Fibroblast of the aortic adventitia (primary cell): ENCODE measurements at places on chromosomes 3 and 15. TPM values are rescaled to one million over a fixed set of nuclear protein-coding genes. Genes with fewer than 3 reads are reported as not detected.

Gene LMAN1L
- not detected in 2 replicates for total RNA-seq

Gene NMNAT3
- 1.5 and 1.8 TPM in 2 replicates for total RNA-seq

Gene NOX5
- total RNA-seq: 0.08 and 0.27 TPM in 2 replicates

Gene HHLA2
- not detected in 2 replicates for total RNA-seq

Gene PLOD2
- 46.1 and 114 TPM in 2 replicates for total RNA-seq

Gene DNAJB8
- total RNA-seq: 0.25 TPM in 1 of 2 replicates, not detected in the other

Gene SEMA5B
- total RNA-seq: 0.18 and 0.41 TPM in 2 replicates

Gene TMOD2
- total RNA-seq: 11.2 and 18.9 TPM in 2 replicates

DNA sequence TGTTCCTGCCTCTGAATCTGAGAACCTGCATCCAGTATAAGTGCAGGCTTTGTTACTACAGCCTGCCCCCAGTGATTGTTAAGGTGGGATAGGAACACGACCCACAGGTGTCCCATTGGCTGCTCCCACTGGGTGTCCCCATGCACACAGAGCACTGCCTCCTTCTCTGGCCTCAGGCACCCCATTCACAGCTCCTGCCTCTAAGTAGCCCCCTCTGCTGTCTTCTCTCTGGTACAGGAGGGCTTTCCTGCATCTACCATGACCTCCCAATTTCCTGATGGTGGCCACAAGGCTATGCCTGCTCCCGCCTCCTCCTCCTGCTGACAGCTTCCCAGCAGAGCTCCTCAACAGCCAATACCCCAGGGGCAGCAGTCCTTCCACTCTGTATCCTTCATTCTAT, 238.6 kb upstream of the TMC3 start:
- no peak for DNase-seq

- no peak for DNase-seq
Measured at GRCh38 chr3:104916971-104917370, 449.7 kb upstream of the ALCAM start.

DNA sequence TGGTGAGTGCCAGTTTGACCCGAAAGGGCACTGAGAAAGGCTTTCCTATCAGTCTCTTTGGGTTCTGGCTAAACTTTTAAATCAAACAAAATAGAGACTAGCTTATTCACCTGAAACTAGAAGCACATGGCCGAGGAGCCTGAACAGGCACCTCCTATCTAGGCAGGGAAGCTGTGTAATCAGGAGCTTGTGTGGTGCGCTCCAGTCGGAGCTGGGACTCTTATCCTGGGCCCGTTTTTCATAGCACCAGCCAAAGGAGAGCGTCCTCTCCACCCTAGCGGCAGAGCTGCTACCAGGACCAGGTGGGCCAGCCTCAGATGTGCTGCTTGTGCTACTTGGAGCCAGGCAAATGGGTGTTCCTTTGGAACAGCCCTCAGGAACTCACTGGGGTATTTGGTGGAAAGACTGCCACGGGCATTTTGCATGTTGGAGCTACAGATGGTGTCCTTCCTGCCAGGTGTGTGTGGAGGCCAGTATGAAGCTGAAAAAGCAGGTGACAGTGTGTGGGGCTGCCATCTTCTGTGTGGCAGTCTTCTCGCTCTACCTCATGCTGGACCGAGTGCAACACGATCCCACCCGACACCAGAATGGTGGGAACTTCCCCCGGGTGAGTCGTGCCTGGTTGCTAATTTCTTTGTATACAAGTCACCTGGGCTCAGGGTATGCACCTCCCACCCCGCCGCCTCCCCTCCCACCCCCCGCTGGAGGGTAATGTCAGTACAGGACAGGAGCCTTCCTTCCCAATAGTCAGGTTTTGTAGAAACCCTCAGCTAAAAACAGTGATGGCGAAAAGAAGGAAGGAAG, 833 bp downstream of the MAN2A2 start:
- DNase-seq: no peak

DNA sequence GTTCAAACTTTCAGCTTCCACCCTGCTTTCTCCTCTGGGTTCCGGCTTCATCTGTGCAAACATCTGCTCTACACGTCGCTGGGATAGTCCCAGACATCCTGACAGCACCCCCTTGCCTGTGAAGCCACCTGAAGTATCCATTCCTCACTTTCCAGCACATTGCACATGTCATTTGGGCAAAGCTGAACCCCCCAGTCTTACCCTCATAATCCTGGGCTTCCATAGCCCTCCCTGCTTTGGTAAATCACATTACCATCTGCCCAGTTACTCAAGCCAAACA, 42.5 kb downstream of the STARD5 start:
- DNase-seq: no peak

GRCh38 chr3:131714585-131715220, 211.9 kb upstream of the MRPL3 start:
- no peak for DNase-seq

GRCh38 chr3:66256806-66257205, 36.0 kb downstream of the SLC25A26 start:
- peak; percentile 31 for DNase-seq

GRCh38 chr3:177348974-177349373, 151.7 kb upstream of the TBL1XR1 start:
- DNase-seq: no peak

- peak; percentile 72 for DNase-seq
Measured at GRCh38 chr15:37028625-37029296, 71.6 kb downstream of the MEIS2 start.

DNA sequence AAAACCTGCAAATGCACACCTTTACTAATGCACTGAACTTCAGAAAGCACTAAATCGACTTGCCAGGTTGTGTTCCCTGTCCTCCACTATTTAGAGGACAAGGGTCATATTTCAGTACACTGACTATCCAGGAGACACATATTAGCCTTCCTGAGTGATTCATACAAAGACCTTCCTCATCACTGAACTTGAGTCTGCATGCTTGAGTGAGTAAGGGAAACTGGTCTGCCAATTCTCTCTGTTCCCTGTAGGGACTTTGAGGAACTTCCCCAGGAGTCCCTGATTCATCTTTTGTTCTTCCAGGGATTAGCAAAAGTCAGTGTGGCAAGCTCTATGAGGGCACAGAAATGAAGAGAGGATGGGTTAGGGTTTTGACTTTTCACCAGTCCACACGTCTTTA, 565.9 kb downstream of the PDCD6IP start:
- no peak for DNase-seq

GRCh38 chr3:66863205-66864111, 134.6 kb upstream of the KBTBD8 start:
- DNase-seq: no peak

- DNase-seq: peak; percentile 7
Measured at GRCh38 chr15:91593067-91593466, 260.4 kb upstream of the SLCO3A1 start.

- no peak for DNase-seq
Measured at GRCh38 chr3:64081235-64081630, 57.9 kb upstream of the PSMD6 start.

GRCh38 chr3:54877730-54878129, 50.1 kb downstream of the LRTM1 start:
- no peak for DNase-seq

DNA sequence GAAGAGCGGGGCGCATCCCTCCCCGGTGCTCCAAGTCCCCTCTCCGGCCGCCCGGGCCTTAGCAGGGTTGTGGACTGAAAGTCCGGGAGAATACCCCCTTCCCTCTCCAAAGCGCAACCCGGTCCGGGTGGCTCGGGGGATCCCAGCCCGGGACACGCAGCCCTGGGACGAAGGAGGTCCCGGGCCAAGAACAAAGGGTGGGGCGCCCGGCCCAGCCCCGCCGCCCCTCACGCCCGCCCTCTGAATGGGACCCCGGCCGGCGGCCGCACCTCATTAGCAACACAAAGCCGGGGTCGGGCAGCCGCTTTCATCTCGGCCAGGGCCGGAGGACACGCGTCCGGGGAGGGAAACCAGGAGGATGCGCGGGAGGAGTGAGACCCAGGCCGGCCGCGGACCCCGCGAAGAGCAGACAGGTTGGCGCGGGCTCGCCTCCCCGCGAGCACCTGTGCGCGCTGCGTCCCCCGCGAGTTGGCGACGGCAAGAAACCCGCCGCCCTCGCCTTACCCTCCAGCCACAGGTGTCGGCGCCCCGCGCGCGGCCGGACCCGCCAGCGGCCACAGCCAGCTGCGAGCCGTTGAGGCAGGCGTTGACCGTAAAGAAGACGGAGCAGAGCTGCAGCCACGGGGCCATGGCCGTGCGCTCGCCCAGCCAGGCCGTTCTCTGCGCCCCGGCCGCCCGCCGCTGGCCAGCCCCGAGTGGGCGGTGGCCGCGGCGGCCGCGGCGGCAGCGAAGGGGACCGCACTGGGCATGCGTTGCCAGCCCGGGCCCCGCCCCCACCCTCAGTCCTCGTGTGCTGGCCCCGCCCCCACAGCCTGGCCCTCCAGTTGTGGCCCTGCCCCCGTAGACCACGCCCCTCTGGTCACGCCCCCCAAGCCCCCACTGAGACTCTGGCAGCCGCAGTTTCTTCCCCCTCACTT, at the start of gene IL17RD:
TSS of gene IL17RD (minus strand) at position 697 of the 917 bp plus-strand sequence. CDS start at position 630, 67 bp downstream.
- peak; percentile 75 for DNase-seq

DNA sequence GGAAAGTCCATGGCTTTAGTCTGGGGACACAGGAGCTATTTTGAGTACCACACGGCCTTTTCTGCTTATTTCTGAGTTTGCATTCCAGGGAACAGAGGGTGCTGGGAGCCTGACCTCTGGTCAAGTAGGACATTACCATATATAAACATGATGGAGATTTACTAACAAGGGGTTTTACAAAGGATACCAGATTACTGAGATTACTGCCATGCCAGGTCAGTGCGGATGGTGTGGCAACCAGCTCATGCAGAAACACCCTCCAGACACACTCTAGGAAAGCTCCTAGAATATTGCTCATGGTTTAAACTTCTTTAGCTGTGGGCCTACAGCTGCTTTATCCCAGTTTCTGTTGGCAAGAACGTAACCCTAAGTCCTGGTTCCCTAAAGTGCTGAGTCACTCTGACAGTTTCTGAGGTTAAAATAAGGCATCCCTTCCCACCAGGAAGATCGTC, 54.3 kb upstream of the AGTR1 start:
- DNase-seq: peak; percentile 85

- no peak for DNase-seq
Measured at GRCh38 chr3:29319262-29319661, 38.4 kb downstream of the RBMS3 start.

DNA sequence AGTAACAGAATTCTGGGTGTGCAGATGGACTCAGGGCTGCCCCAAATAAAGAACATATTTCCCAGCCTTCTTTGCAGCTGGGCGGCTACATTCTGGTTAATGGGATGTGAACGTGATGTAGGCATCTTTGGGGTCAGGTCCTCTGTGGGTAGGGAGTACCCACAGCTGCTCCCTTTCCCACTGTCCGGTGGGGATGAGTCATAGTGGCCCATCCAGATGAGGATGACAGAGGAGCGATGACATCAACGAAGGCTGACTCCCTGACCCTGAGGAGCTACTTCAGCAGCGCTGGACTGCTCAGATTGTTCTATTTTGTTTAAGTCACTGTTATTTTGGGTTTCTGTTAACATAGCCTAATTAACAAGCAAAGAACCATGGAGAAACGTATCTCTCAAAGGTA, 38.0 kb downstream of the SRPRB start:
- DNase-seq: no peak

- peak; percentile 28 for DNase-seq
Measured at GRCh38 chr15:77506311-77507142, 85.8 kb downstream of the HMG20A start.

DNA sequence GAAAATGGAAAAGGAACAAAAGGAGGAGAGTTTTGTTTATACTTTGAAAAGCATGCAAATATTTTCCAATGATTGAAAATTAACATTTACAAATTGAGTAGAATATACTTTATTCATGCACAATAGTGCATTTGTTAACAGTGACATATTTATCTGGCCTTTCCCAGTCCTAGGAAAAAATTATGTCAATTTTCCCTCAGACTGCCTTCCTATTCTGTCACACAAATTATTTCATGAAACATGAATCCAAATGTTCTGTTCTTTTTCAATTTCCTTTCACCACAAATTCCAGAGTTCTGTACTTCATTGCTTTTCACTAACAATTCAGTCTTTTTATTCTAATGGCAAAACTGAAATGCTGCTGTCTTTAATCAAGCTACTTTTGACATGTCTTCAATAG, 945.1 kb downstream of the ROBO1 start:
- no peak for DNase-seq

DNA sequence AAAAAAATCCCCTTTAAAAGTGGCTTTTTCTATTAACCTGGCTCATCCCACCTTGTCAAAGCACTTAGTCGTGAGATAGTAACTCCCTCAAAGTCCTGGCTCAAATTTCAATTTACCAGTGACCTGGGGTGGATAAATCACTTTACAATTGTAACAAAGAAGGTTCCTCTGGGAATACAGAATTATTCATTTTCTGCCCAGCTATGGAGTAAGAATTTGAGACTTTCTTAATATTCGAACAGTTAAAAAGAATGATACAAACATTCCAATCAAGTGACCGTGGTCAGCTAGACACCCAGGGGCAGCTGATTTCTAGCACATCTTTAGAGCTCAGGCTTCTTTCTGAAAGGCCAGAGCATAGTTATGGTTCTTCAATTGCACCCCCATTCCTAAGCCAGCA, 291.0 kb upstream of the TGFBR2 start:
- peak; percentile 56 for DNase-seq

DNA sequence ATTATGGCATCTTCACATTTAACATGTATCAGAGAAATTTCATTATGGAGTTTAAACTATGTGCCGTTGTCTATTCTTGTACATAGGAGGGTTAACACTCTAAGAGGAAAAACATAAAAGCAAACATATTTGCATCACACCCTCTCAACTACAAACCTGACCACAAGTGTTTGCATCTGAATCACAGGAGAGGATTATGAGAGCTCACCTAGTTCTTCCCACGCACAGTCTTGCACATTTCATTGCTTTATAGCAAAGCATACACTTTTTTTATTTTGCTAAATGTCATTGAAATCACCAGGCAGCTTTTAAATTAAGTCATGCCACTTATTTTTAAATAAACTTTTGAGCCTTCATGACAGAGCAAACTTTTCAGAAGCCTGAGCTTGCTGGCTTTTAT, 12.5 kb downstream of the TRAT1 start:
- no peak for DNase-seq

DNA sequence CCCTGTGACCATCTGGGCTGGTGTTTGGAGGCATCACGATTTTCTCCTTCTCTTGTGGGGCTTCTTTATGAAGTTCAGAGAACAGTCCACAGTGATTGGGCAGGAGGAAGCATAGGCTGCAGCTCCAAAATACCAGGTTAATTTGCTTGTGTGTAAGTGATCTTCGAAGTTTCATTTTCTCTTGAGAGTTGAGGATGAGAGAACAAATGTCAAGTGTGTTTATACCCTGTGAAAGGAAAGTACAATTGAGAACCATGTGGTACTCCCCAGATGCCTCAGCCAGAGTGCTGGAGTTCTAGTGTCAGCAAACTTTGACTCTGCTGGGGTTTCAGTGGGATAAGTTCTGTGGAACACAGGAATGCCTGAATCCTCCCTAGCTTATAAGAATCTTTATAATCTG, 357.1 kb upstream of the CFAP20DC start:
- no peak for DNase-seq
